ENCODE measurements at places on chromosomes 11 and 22.

GRCh38 chr11:59719556-59719955, 5.9 kb upstream of the OR10V1 start:
- no peak for DNase-seq

- no peak for DNase-seq
Measured at GRCh38 chr11:102620818-102621561, 4.1 kb downstream of the MMP20 start.

DNA sequence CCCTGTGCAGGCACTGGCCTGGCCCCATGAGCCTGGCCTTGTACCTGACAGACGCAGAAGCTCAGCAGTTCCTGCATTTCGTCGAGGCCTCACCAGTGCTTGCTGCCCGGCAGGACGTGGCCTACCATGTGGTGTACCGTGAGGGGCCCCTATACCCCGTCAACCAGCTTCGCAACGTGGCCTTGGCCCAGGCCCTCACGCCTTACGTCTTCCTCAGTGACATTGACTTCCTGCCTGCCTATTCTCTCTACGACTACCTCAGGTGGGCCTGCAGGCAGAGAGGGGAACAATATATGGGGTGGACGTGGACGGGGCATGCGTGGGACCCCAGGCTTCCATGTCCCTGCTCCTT, 4.9 kb downstream of the LARGE2 start:
- DNase-seq, result no peak

GRCh38 chr11:113847111-113847510, 28.3 kb downstream of the USP28 start:
- no peak for DNase-seq

DNA sequence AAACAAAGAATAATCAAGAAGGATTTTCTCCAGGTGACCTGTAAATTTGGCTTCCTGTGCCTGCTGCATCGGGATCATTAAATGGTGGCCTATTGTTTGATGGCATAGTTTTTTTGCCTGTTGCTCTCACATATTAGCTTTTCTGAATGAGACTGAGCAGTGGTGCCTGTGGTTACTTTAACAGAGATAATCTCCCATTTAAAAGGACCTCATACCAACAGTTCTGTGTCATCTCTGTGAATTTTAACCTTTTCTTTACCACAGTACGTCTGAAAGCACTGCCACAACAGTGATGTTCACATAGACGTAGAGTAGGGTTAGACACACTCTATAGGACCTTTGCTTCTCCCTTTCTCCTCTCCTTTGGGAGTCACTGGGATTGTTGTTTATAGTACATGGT, 22.9 kb upstream of the RCE1 start:
- no peak for DNase-seq
